Lung (tissue), 17 donors: ENCODE measurements at places on chromosomes 2 and 18. TPM values are rescaled to one million over a fixed set of nuclear protein-coding genes. Genes with fewer than 3 reads are reported as not detected.

GRCh38 chr18:8337211-8337610, 272.0 kb upstream of the RAB12 start:
- peak; percentile 28 for DNase-seq

- DNase-seq, result no peak
Measured at GRCh38 chr2:69073928-69074570, 61.1 kb downstream of the ANTXR1 start.

Gene OXER1
- total RNA-seq, result 2.1 TPM

- DNase-seq, result no peak
Measured at GRCh38 chr2:161008311-161008710, 151.9 kb upstream of the TANK start.

DNA sequence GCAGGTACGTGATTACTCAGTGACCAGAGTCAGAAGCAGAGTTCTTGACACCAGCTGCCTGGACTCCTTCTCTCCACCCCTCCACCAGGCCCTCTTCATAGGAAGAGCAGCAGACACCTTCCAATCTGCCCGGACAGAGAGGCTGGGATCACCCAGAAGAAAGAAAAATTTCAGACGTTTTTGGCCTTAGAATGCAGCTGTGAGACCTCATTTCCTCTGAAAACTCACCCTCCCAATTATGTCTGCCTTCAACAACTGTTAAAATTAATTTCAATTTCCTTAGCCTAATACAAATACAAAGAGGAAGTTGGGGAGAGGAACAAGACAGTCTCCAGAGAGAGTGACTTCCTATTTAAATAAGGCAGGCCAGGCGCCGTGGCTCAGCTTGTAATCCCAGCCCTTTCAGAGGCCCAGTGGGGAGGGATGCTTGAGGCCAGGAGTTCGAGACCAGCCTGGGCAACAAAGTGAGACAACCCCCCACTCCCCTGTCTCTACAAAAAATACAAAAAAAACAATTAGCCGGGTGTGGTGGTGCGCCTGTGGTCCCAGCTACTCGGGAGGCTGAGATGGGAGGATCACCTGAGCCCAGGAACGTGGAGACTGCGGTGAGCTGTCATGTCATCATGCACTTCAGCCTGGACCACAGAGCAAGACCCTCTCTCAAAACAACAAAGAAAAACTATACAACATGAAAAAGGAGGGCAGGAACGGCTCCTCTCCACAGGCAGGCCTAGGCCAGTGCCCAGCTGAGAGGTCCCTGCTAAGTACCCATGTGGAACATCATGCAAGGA, 1.6 kb downstream of the SLC66A2 start:
- no peak for DNase-seq

- no peak for DNase-seq
Measured at GRCh38 chr18:58438958-58439300, 190.0 kb downstream of the ALPK2 start.

GRCh38 chr2:12817870-12818269, 101.1 kb downstream of the TRIB2 start:
- no peak for DNase-seq

GRCh38 chr2:197937814-197938213, 133.4 kb downstream of the PLCL1 start:
- DNase-seq, result no peak

Gene CCDC141
- total RNA-seq, result 48.1 TPM

- no peak for DNase-seq
Measured at GRCh38 chr2:190572246-190572645, 37.7 kb upstream of the NEMP2 start.

GRCh38 chr2:203802342-203803052, 65.1 kb upstream of the CTLA4 start:
- DNase-seq, result no peak

DNA sequence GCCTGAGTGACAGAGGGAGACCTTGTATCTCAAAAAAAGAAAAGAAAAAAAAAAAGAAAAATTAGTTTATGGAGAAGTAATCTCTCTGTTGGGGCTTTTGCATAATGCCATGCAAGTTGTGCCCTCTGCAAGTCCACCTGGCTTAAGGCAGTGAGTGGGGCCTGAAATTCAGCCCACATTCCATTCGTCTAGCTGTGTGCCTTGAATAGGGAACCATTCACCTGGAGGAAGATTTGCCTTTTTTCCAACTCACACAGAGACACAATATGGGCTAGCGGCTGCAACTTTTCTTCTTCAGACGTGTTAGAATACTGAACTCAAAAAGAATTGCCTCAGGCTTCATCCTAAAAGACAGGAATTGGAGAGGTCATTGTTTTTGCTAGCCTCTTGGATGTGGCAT, 160.0 kb upstream of the STON1 start:
- DNase-seq, result no peak

DNA sequence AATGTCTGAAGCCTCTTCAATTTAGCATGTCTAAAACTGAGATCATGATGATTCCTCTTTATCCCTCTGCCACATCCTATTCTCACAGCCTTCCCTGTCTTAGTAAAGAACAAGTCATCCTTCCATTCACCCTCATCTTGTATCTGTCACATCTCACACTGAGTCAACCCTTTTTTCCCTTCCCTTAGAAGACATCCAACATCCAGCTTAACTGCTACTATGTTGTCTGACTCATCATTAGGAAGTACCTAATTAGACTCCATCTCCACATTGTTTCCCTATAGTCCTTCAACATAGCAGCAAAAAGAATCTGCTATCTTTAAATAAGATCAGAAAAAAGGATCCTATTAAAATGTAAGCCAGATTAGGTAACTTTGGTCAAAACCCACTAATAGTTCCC, 85.2 kb upstream of the GRB14 start:
- DNase-seq, result no peak

DNA sequence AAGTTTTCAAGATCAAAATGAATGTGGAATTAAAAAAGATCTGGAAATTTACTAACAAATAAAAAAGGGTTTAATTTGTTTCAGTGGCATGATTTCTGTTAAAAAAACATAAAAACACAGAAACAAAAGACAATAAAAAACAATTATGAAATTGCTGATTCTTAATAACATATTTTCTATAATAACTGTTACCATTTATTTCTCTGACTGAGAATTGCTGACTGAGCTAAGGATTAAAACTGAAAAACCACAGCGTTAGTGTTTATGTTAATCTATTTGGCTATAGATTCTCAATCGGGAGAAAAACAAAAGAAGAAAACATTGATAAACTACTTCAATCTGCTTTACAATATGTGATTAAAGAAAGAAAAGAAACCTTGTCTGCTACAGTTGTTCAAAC, 678.6 kb upstream of the ZEB2 start:
- no peak for DNase-seq

- DNase-seq, result no peak
Measured at GRCh38 chr2:27164960-27165763, 16.4 kb downstream of the TCF23 start.

DNA sequence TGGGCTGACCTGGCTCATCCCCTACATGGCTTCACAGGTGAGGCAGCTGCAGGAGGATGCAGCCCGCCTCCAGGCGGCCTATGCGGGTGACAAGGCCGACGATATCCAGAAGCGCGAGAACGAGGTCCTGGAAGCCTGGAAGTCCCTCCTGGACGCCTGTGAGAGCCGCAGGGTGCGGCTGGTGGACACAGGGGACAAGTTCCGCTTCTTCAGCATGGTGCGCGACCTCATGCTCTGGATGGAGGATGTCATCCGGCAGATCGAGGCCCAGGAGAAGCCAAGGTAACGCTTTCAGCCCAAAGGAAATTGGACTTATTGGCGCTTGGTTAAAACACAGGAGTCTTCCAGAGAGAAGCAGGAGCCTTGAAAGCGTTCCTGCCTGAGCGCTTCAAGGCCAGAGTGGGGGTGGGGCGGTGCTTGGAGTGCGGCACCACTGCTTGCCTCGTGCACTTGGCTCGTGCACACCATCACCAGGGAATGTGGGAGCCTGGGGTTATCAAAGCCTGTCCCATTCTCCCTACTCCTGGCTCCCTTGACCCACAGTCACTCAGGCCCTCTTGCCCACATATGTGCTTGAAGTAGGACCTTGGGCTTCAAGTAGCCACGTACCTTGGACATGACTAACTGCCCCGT, 69.8 kb upstream of the EML6 start:
- DNase-seq, result no peak

- DNase-seq, result no peak
Measured at GRCh38 chr2:101306410-101306809, 2.1 kb downstream of the RNF149 start.

- no peak for DNase-seq
Measured at GRCh38 chr2:216372761-216373291, 543 bp upstream of the MARCHF4 start.

GRCh38 chr2:10550206-10551001, 102.3 kb upstream of the ODC1 start:
- DNase-seq, result peak; percentile 37

- DNase-seq, result peak; percentile 38
Measured at GRCh38 chr2:122851972-122852531, 1096.6 kb downstream of the TSN start.

Gene OR6B2
- total RNA-seq, result not detected

DNA sequence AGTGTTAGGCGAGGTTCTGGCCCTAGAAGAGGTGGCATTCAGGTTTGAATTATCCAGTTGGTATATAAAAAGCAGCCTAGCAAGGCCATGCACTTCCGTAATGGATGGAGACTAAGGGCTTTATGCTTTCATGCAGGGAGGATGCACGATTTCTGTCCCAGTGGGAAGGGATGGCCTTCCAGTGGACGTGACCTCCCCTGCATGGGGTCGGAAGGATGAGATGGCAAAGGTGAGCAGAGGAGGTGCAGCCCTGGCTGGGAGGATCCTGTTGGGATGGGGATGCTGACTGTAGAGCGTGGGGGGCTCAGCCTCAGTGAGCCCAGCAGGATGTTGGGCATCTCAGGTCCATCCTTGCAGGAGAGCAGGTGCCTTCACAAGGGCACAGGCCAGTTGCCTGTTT, 4.8 kb downstream of the ASB18 start:
- no peak for DNase-seq

DNA sequence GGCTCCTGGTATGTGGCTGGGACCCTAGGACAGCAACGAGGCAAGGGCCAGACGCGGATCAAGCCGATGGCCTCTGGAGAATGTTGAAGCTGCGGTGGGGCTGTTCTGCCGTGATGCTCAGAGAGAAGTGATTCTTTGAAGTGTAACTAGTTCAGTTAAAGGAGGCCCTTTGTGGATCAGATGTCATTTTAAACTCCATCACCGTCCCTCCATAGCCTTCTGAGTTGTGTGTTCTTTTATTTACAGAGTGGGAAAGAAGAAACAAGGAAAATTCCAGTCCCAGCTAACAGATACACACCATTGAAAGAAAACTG, 403 bp downstream of the PNO1 start:
- DNase-seq, result no peak

Gene SLC5A7
- total RNA-seq, result 2.1 TPM

DNA sequence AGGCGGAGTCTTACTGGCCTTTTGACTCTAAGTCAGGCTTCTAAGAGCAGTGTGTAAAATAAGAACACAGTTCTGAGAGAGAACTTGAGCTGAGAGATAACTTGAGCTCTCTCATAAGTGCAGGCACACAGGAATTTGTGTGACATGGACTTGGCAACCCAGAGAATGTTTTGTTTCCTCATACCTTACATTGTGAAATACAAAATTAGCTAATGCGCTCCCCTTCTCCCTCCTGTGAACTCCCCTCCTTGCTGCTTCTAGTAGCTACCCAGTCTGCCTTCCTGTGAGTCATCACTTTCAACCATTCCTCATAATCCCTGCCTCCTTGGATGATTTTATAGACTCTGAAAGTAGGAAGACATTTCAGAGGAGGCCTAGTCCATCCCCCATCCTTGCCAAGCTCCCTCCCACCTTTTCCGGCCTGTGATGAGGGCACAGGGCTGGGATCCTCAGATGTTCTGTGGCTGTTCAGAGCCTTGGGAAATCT, 22.6 kb downstream of the FER1L5 start:
- peak; percentile 69 for DNase-seq

DNA sequence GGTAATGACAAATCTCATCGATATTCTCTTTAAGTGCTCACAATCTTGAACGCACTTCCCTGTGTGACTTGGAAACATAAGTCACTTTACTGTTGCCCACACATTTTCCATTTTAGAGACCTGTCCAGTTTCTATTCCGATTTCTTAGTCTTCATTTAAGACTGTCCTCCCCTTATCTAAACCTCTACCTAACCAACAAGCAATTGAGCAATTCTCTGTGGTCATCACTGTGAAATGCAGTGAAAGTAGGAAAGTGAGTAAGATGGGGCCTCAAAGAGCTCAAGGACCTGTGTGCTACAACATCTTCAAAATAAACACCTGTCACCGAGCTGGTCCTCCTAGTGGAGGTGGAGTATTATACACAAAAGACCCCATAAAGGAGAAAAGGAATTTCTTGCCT, 184.4 kb downstream of the CNTNAP5 start:
- no peak for DNase-seq

- no peak for DNase-seq
Measured at GRCh38 chr2:161033059-161033660, 127.1 kb upstream of the TANK start.

DNA sequence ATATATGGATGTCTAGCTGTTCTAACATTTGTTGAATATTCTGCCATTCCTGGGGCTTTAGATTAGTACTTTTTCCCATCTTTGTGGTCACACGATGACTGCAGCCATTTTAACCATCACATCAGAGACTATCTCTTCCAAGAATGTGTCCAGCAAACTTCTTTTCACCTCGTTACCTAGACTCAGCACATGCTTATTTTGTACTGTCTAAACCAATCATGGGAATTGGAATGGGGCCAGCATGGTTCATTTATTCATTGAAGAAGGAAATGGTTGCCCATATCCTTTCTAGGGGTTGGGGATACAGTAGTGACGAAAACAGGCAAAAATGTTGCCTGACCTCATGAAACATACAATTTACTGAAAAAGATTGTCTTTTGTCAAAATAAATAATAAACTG, 2.5 kb upstream of the VRK2 start:
- DNase-seq, result no peak

Gene MOGAT1
- not detected for total RNA-seq

GRCh38 chr18:25495606-25496005, 143.6 kb upstream of the ZNF521 start:
- no peak for DNase-seq

DNA sequence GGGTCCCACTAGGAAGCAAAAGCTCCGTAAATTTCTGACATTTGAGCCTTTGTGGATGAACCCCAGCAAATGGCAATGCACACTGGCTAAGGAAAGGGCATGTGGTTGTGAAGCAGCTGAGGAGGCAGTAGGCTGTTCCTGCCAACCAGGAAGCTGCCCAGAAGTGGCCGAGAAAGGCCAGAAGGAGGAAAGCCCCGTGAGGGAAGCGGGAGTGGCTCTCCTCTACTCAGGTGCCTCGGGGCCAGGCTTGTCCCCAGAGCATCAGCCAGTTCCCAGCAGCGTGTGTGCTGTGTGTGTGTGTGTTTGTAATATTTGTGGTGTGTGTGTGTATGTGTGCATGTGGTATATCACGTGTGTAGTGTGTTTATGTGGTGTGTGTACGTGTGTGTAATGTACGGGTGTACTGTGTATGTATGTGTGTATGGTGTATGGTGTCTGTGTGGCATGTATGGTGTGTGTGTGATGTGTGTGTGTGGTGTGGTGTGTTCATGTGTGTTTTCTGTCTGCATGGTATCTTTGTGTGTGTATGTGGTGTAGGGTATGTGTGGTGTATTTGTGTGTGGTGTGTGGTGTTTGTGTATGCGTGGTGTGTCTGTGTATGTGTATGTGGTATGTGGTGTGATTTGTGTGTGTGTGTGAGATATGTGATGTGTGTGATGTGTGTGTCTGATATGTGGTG, 90.6 kb downstream of the APOB start:
- DNase-seq, result no peak
